ENCODE measurements at places on chromosomes 2 and 18.

DNA sequence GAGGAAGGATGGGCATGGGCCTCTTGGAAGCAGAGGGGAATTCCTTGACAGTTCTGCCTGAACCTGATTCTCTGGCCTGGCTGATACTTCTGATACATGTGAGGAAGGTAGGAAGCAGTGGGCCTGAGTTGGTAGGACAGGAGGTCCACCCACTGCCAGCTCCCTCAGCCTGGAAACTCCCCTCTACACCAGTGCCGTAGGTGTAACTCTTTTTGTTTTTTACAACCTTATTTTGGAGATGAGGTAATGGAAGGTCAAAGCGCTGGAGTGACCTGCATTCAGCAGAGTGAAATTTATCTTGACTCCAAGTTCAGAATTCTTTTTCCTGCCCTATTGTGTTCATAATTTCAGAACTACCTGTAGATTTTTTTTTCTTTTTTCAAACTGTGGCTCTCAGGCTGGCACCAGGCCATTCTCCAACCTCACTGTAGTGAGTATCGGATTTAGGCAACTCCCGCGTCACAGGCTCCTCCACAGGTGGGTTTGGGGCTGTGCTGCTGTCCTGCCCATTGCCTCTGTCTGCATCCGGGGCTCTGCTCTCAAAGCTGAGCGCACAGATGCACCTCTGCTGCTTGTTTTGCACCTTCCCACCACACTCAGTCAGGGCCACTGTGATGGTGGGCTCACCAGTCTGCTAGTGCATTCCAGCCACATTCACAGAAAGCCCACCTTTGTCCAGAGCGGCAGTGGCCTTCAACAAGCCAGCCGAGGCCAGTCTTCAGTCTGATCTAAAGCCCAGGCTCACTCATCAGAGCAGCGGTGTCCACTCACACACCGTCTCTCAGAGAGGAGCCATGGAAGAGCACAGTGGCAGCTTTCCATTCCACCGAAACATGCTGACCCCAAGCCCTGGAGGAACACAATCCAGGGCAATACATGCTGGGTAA, 87.2 kb downstream of the UXS1 start:
- DNase-seq = no peak

- DNase-seq = no peak
Observed at GRCh38 chr2:173056705-173057364, 18.8 kb upstream of the MAP3K20 start.

GRCh38 chr18:46393961-46394360, 263.1 kb downstream of the LOXHD1 start:
- no peak for DNase-seq

GRCh38 chr18:46344416-46345180, 240.4 kb downstream of the HAUS1 start:
- no peak for DNase-seq

DNA sequence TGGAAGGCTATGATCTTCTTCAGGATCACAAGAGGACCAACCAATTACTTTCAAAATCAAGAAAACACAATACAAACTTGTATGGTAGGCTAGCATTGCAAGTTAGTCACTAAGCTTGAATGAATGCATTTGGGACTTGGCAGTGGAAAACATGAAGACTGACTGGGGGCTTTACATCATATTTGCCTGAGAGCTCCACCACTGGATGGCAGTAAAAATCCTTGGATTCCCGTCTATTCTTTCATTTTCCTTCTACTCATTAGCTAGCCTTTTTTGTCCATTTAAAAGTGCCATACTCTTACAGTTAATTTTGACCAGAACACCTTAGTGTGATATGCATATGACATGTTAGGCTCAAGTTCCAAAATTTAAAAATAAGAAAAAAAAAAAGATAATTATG, 63.5 kb upstream of the RASGRP3 start:
- DNase-seq = no peak

DNA sequence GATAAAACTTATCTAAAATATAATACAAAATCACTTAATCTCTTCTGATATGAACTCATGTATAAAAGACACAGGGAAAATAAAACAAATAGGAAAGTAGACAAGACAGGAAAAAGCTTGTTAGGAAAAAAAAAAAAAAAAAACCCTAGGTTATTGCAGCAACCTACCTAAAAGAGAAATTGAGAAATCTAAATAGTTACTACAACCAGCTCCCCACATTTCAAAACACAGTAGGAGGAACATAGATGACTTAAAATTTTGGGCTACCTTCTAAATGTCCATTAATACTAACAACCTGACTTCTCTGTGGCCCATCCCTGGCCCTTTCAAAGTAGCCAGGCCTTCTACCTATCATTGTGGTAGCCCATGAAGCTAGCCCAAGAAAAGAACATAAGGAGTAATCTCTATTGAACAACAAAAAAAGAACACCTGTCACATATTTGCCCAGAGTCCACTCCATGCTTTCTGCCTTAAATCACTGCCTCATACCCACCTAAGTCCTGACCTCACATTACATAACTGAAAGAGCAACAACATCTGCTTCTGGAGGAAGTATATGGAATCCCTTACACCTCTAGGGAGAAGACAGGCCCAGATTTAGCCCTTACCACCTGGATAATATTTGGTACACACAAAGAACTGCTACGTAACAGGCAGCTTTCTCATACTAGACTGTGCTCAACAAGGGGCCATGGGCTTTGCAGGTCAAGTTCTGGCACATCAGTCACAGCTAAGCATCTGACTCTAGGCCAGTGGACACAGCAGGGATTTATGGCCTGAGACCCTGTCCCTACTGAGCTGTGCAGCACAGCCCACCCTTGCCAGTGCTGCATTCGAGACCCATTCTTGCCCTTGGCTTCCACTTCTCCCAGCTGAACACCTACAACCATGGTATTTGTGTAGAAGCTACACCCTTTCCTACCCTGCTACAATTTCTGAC, 8.5 kb downstream of the SUCLG1 start:
- no peak for DNase-seq

DNA sequence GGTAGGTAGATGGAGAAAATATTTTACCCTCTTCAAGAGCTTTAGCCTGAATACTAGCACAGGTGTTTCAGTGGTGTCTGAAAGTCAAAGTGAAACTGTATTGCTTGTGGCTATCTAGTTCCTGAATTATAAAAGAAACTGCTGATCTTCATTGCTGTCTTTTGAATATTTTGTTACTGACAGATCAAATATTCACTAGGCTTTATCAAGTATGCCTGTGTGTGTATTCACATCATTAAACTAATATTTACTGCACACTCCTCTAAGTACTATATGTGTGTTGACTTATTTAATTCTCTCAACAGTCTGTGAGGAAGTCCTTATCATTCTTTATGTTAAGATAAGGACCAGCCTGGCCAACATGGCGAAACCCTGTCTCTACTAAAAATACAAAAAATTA, 139.6 kb downstream of the SOCS6 start:
- no peak for DNase-seq

- no peak for DNase-seq
Observed at GRCh38 chr2:946073-946948, 4.3 kb upstream of the SNTG2 start.

DNA sequence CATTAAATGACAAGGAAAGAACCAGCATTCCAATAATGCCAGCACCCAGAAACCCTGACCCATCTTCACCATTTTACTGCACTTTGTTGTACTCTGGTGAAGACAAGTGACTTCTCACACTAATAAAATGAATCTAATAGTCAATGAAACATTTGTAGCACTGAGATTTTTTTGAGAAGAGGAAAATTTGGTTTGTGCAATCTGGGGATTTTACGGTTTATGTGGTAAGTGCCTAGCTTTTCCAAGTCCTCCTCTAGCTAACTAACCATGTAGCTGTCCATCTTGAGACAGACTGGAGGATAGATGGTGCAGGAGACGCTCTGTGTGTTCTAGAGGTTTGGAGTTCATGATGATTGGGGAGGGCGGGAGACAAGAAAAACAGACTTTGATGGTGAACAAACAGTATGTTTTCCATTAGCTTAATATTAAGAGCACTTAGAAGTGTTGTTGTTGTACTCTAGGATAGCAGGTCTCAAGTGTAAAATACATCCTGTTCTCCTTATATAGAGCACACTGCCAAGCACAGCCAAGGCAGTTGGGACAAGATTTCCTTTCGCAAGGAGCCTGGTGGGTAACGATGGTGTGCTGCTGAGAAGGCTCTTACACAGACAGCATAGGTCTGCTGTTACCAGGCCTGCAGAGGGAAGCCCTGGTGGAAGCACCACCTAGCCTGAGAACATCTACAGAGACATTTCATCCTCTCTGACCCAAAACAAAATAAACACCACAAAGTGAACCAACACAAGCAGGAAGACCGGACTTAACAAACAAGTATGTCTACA, 83.7 kb downstream of the BCL11A start:
- no peak for DNase-seq

GRCh38 chr2:152385650-152386049, 50.7 kb downstream of the FMNL2 start:
- DNase-seq = no peak
